ENCODE measurements at places on chromosomes 2 and 18.

DNA sequence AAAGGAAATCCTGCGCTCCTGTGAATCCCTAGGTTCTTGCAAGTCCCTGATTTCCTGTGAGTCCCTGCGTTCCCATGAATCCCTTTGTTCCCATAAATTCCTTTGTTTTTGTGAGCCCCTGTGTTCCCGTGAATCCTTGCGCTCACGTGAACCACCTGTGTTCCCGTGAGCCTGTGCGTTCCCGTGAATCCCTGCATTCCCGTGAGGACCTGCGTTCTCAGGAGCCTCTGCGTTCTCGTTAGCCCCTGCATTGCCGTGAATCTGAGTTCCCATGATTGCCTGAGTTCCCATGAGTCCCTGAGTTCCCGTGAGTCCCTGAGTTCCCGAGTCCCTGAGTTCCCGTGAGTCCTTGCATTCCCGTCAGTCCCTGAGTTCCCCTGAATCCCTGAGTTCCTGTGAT is 71.5 kb downstream of the SNTG2 start:
- H3K27ac ChIP-seq: no peak overlapping the region
- no peaks in the 10 kb centered on the region for H3K27me3 ChIP-seq
- no peaks in the 10 kb centered on the region for H3K4me1 ChIP-seq
- no peak for DNase-seq
- H3K4me3 ChIP-seq: no peak overlapping the region

DNA sequence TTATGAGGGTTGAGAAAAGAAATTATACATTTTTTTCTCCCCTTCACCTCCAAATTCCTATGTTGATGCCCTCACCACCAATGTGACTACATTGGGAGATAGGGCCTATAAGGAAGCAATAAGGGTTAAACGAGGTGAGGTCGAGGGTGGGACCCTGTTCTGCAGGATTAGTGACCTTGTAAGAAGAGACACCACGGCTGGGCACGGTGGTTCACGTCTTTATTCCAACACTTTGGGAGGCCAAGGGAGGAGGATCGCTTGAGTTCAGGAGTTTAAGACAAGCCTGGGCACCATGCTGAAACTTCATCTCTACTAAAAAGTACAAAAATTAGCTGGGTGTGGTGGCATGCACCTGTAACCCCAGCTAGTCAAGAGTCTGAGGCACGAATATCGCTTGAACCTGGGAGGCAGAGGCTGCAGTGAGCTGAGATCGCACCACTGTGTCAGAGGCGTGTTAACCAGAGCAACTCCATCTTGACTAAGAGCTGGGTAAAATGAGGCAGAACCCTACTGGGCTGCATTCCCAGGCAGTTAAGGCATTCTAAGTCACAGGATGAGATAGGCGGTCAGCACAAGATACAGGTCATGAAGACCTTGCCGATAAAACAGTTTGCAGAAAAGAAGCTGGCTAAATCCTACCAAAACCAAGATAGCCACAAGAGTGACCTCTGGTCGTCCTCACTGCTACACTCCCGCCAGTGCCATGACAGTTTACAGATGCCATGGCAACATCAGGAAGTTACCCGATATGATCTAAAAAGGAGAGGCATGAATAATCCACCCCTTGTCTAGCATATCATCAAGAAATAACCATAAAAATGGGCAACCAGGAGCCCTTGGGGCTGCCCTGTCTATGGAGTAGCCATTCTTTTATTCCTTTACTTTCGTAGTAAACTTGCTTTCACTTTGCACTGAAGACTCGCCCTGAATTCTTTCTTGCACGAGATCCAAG is 77.0 kb downstream of the NCAPH start:
- H3K4me3 ChIP-seq: peak overlapping the region; percentile 41
- peak overlapping the region; percentile 69 for H3K27ac ChIP-seq
- H3K27me3 ChIP-seq: no peaks in the 10 kb centered on the region
- H3K36me3 ChIP-seq: no peaks in the 10 kb centered on the region
- H3K4me1 ChIP-seq: peaks cover 20% of the 10 kb centered on the region

DNA sequence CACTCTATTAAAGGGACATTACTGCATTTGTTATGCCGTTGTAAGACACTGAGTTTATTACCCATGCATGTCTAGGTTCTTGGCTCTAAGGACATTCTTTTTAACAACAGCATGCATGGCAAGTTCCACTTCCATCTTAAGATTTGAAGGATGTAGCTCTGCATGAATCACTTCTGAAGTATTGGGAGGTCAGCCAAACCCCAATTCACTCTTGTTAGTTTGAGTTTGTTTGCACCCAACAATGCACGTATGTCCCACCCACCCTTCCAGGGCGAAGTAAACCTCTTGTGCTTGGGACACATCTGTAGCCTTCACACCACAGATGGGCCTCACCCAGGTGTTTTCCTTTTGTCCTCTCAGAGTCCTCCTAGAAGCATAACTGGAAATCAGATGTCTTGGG is 5.6 kb upstream of the LAMA3 start:
- H3K4me1 ChIP-seq: peaks cover 1% of the 10 kb centered on the region
- no peak overlapping the region for H3K4me3 ChIP-seq
- no peaks in the 10 kb centered on the region for H3K36me3 ChIP-seq
- H3K27ac ChIP-seq: no peak overlapping the region

DNA sequence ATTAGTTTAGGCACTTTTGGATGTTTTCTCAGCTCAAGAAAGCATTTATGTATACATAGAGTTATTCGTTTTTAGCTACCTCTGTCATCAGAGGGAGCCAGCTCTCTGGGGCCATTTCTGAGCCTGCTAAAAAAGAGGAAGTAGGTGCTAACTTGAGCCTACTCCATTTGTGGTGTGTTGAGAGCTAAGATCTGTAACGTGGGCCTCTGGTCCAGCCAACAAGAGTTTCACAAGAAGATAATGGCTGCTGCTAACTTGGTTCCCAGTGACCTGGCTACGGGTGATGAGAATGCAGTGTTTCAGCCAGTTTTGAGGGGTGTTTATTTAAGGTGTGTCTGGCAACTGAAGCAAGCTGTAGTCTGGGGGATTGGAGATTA is 182.5 kb downstream of the PRKCE start:
- no peak overlapping the region for H3K4me3 ChIP-seq
- no peaks in the 10 kb centered on the region for H3K27me3 ChIP-seq
- no peak overlapping the region for H3K27ac ChIP-seq
- no peak for DNase-seq
- peaks cover 5% of the 10 kb centered on the region for H3K4me1 ChIP-seq

GRCh38 chr18:74420481-74420880 is 36.6 kb downstream of the DIPK1C start:
- H3K27me3 ChIP-seq: no peaks in the 10 kb centered on the region
- H3K4me3 ChIP-seq: no peak overlapping the region
- DNase-seq: peak; percentile 59
- no peaks in the 10 kb centered on the region for H3K4me1 ChIP-seq
- H3K36me3 ChIP-seq: no peaks in the 10 kb centered on the region

DNA sequence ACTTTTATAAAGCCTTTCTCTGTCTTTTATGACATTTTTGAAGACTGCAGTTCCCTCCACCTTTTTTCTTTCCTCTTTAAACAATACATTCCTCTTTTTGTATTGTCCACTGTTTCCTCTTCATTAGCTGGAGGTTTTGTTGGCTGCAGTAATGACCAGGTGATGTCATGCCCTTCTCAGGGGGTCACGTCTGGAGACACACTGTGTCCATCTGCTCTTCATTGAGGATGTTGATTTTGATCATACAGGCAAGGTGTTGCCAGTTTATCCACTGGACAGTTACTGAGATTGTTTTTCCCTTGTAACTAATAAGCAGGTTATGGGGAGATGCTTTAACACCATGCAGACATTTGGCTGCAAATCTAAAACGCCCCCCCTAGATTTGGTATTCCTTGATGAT is 19.8 kb downstream of the ZNF407 start:
- H3K36me3 ChIP-seq: no peaks in the 10 kb centered on the region
- H3K27ac ChIP-seq: no peak overlapping the region
- H3K27me3 ChIP-seq: no peaks in the 10 kb centered on the region
- H3K4me3 ChIP-seq: no peak overlapping the region
- DNase-seq: no peak
- no peaks in the 10 kb centered on the region for H3K4me1 ChIP-seq

DNA sequence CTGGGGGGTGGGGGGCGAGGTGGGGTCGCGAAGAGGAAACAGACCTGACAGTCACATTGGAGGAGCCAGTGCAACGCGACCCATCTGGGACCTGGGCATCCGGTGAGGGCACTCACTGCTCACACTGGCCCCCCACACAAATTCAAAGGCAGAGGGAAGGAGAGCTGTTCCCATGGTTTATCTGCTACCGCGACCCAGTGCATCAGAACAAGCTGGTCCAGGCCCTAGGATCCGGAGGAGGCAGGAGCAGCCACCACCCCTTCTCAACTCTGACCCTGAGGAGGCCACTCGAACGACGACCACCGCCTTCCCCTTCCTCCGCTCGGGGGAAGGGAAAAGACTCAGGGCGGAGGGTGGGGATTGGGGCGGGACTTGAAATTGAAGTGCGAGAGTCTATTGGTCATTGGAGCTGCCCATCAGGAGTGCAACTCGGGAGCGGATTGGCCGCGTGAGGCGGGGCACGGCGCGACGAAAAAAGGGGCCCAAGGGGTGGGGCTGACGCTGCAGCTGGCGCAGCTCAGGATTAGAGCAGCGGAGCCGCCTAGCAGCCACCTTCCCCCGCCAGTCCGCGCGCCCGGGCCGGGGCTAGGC is at the start of gene CDK5R2:
CDK5R2 (plus strand) TSS at position 526 of the 591 bp plus-strand sequence. CDS start 155 bp downstream, outside the sequence.
- H3K4me3 ChIP-seq: peak within 1 kb of the TSS; percentile 36
- H3K27me3 ChIP-seq: peaks cover 44% of the 10 kb centered on the region
- peaks cover 31% of the 10 kb centered on the region for H3K4me1 ChIP-seq
- peak within 1 kb of the TSS; percentile 39 for H3K27ac ChIP-seq
- no peaks in the 10 kb centered on the region for H3K36me3 ChIP-seq

- H3K36me3 ChIP-seq: no peaks in the 10 kb centered on the region
- H3K4me3 ChIP-seq: no peak overlapping the region
- H3K27ac ChIP-seq: no peak overlapping the region
Measured at GRCh38 chr2:237637429-237638135, 10.2 kb downstream of the LRRFIP1 start.

DNA sequence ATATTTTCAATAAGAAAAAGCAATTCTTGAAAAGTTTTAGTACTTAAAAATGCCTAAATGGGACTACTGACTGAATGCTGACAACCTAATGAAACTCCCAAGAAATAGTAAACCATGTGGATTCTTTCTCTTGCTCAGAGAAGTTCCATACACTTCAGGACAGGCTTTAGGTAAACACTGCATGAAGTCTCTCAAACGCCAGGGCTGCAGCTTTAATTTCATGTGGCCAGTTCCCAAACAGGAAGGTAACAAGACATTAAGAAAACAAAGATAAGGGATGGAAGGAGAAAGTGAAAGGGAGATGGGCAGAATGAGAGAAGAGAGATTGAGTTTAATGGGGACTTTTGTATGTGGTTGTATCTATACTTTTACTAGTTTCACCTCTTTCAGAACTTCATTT is 734.7 kb upstream of the PKDCC start:
- no peak for DNase-seq
- H3K27ac ChIP-seq: no peak overlapping the region
